Left cardiac atrium (tissue), 4 donors: ENCODE measurements at places on chromosomes 5 and 9. TPM values are rescaled to one million over a fixed set of nuclear protein-coding genes. Genes with fewer than 3 reads are reported as not detected.

PCDHA5 gene
- total RNA-seq: not detected

TMEM245 gene
- total RNA-seq: 79.3 TPM

PROB1 gene
- total RNA-seq: 27.9 TPM

CCNG1 gene
- 89.2 TPM for total RNA-seq

NTRK2 gene
- 20.6 TPM for total RNA-seq

ADGRV1 gene
- total RNA-seq: 0.60 TPM

ICE1 gene
- total RNA-seq: 19.5 TPM

DENND1A gene
- 17.7 TPM for total RNA-seq

- no peak for DNase-seq
These were observed 1.4 kb upstream of the SLC12A7 start for GRCh38 chr5:1113332-1113690.

- DNase-seq: no peak
These were observed 15.9 kb downstream of the HSPB3 start for GRCh38 chr5:54471398-54471797.

DNA sequence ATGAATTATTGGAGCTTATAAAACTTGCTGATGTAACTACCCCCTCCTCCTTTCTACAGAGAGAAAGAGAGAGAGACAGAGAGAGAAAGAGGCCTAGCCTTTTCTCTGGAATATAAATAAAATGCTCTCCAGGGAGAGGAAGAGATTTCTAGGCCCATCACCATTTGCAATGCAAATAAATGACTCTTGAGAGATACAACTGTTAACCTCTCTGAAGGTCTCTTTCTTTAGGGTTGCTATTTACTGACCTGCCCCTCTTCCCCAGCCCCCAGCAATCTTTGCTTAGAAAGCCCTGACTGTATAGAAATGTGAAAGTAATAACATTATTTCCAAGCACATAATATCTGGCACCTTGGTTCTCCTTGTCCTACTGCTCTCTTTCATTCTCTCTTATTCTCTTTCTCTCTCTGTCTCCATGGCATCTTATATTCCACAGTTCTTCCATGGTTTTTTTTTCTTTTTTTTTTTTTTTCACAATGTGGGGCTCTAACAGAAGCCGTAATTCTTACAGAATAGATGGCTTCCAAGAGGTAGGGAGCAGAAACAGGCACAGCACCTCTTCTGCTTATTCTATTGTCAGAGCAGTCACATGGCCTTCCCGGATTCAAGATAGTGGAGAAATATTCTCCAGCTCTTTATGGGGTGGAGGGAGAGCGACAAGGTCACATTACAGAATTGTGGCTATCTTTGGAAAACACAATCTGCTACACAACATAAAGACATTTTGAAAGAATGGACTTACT, 1087.9 kb upstream of the NUDT12 start:
- DNase-seq: no peak

- peak; percentile 51 for DNase-seq
These were observed 4.6 kb downstream of the NIPAL4 start for GRCh38 chr5:157464519-157465171.

- DNase-seq: peak; percentile 87
These were observed at the start of gene OLFM1 for GRCh38 chr9:135087489-135087792. Gene OLFM1 (plus strand): TSS chr9:135087668. CDS start chr9:135087990, 322 bp downstream.

GRCh38 chr5:88545338-88545737, 276.7 kb upstream of the TMEM161B start:
- no peak for DNase-seq

- DNase-seq: no peak
These were observed 158.3 kb downstream of the GIN1 start for GRCh38 chr5:102961671-102962070.

DNA sequence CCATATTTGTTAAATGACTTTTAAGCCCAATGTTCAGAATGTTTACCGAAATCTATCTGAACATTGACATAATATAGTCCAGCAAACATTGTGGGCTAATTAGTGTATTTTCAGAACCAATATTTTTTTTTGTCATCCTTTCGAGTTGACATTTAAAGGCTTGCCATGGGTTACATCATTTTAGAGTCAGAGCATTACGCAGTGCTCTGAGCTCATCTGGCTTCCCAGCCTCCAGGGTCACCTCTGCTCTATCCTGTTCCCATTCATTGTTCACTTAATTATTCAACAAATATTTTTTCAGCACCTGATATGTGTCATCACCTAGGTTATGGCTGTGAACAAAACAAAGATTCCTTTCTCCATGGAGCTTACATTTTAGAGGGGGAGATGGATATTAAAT, 80.2 kb downstream of the SREK1 start:
- no peak for DNase-seq

- DNase-seq: no peak
These were observed 3.7 kb downstream of the CDH6 start for GRCh38 chr5:31197183-31197582.

- peak; percentile 86 for DNase-seq
These were observed 62.5 kb downstream of the NFIB start for GRCh38 chr9:14251154-14252071.

DNA sequence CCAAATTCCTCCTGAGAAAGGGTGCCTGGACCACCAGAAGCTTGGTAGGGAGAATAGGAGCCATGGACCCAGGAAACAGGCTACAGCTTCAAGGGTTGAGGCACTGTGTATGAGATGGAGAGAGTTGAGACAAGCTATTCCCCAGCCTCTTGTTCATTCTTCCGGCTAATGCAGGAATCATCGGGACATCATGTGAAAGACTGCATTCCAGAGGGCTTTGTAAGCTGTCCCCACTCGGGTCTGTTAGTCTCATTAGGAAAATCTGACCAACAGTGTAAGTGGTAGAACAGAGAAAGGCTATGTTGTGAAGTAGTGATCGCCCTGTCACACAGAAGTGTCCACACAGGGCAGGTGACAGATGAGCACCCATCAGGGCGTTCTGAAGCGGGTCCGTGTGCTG, 81.4 kb downstream of the GABBR2 start:
- no peak for DNase-seq
